ENCODE measurements at places on chromosomes 11 and 22.

- DNase-seq, result no peak
These were observed 22.2 kb upstream of the MALAT1 start for GRCh38 chr11:65476632-65477148.

DNA sequence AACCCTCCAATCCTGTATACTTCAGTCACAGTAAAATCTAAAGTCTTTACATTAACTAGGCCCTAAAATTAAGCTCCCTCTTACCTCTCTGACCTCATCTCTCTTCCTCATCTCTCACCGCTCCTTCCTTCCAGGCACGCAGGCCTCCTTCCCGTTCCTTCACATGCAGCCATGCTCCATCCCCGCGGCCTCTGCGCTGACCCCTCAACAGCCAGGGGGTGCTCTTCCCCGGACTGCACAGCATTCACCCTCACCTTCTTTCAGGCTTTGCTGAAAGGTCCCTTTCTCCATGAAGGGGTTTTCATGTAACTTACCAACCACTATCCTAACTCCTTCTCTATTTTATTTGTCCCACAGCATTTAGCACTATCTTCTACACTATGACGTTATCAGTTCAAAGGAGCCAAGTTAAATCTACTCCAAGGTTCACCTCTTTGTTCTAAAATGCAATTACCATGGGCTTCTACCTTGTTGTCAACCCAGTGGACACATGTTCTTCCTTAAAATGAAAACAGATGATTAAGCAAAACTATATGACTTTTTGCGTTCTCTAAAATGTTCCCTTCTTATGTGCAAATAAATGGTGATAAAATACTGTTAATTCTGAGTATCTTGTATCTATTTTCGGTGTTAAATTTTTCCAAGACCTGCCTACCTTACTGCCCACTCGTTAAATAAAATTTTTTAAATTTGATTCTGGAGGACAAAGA is 57.8 kb upstream of the APOA1 start:
- DNase-seq, result no peak

GRCh38 chr11:11774928-11775327 is 66.8 kb upstream of the USP47 start:
- no peak for DNase-seq

DNA sequence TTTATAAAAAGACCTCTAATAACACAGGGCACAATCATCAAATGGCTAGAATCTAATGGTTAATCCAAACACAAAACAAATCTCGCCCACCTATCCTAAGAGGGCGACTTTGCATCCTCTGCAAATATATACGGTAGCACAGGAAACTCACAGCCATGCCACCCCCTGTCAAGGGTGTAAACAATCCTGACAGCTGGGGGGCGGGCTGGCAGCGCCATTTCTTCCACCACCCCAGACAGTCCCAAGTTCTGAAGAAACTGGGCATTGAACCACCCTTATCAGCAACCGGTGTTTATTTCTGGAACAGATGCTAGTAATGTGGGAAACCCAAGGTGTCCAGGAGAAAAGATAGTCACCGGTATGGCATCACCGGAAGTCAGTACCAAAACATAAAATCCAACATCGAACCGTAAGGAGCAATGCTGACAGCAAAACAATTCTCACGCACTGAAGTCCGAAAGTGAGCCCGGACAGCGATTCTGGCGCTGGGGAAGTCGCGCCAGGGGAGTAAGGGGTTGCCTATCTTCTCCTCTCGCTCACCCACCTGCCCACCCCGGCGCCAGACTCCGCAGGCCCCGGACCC is 825 bp downstream of the FBXO3 start:
- no peak for DNase-seq

DNA sequence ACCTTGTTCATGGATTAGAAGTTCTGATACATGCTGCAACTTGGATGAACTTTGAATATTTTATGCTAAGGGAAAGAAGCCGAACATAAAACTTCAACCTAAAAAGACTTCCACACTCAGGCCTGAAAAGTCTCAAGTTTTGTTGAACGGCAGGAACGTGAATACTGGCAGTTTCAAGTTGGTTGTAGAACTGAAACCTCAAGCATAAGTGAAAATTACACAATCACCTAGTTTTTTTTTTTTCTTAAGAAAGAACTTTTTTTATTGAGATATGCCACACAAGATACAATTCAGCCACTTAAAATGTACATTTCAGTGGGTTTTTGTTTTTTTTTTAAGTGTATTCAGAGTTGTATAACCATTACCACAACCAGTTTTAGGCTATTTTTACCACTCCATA is 50.8 kb upstream of the ADORA2A start:
- no peak for DNase-seq

DNA sequence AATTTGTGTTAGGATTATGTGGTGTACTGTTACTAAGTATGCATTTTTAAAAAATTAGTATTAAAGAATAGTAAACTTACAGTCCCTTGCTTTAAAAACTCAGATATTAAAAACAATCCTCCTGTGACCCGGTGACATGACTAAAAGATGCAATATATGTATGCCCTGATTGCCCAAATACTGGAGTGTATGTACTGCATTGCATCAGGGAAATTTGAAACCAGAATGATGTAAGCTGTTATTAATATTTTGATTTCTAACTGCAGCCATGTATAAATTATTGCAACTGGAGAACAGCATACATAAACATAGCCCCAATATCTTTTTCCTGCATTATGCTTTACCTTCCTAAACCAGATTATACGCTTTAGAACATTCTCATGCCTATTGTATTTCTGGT is 3.7 kb upstream of the HSPA8 start:
- no peak for DNase-seq

- DNase-seq, result no peak
These were observed 234.0 kb downstream of the MIAT start for GRCh38 chr22:26891429-26891828.

DNA sequence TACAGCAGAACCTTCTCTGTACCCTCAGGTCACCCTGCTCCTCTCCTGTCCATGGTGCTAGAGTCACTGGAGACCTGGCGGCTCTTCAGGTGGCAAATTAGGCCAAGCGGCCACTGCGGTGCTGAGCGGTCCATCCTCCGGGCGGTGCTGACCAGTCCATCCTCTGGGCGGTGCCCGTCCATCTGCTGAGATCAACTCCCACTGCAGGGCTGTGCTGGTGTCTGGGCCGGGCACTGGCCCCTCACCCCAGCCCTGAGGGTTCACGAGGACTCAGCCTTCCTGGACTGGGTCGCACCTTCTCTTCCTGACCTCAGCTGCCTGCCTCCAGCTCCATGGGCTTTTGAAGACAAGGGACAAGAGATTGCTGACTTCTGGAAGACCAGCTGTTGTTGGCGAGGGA is 782.9 kb downstream of the BRD1 start:
- no peak for DNase-seq

GRCh38 chr11:92501066-92501739 is 276.6 kb downstream of the FAT3 start:
- no peak for DNase-seq

DNA sequence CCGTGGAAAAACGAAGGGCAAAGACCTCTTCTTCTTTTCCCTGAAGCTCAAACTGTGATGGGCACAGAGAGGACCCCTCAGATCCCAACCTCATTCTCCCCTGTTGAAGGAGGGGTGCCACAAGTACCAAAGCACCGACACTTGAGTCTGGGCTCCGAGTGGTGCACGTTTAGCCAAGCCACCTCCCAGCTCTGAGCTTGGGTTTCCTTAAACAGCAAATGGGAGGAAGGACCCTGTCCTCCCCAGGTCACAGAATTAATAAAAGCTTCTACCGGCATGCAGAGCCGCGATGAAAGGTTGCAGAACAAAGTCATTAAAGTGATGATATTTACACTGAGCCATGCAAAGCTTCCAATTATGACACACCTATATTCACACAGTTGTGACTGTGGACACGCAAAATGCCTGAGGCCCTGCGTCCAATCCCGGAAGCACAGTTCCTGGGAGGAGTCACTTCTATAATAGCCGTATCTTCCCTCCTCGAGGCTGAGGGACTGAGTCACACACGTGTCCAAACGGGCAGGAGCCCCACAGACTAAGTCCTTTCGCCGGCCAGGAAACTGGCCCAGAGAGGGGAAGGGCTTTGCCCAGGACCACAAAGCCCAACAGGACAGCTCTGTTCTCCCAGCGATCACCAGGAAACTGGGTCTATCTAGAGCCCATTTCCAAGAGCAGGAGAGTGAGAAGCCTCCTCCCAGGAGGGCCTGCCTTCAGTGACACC is 922 bp upstream of the CSNK1E start:
- DNase-seq, result no peak

GRCh38 chr11:25602959-25603358 is 729.0 kb upstream of the ANO3 start:
- DNase-seq, result no peak

DNA sequence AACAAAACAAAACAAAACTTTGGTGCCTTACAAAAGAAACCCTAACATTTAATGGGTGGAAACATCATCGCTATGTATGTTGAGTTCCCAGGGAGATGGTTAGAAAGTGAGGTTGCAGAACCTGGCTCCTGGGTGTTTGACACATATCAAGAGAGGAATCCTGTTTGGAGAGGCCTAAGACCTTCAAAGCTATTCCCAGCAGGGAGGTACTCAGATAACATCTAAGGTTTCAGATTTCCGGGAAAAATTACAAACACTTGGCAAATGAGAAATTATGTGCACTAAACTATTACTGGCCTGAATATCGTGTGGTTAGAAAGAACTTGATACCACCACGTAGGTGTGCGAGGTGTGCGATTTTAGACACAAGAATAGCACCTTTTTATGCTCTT is 18.5 kb downstream of the TRIM5 start:
- DNase-seq, result no peak

- no peak for DNase-seq
These were observed 12.1 kb downstream of the LRFN4 start for GRCh38 chr11:66868726-66869566.

DNA sequence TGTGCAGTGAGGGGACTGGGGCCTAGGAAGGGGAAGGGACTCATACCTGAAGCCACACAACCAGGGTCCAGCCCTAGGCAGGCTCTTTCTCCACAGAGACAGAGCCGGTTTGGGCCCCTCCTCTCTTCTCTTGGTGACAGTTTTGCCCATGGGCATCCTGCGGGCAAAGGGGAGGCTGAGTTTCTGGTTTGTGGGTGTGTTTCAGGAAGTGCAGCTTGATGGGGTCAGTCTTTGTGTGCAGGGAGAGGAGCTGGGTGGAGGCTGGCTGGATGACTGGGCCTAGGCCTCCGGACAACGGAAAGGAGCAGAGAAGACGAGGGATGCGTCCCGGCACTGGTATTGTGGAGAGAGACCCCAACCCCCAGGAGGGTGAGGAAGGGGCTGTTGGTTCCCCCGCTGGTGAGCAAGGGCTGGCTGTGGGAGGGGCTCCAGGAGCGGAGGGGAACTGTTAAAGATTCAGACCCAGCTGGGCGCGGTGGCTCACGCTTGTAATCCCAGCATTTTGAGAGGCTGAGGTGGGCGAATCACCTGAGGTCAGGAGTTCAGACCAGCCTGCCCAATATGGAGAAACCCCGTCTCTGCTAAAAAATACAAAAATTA is 23.4 kb upstream of the CELSR1 start:
- no peak for DNase-seq

- DNase-seq, result no peak
These were observed 69.1 kb downstream of the SMCO4 start for GRCh38 chr11:93474123-93474522.

DNA sequence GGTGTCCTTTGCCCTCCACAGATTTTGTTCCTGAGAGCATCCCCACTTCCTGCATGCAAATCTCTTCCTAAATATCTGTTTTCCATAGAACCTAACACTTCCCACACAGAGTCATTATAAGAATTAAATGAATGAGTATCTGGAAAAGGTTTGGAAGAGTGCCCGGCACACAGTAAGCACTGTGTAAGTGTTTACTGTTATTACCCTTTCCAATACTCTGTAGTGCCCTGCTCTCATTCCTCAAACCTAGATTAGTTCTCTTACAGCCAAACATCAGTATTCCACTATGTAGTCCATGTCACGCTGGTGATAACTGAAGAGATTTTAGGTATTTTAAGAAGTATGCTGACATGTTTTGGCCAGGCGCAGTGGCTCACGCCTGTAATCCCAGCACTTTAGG is 57.3 kb upstream of the PHF21A start:
- no peak for DNase-seq

DNA sequence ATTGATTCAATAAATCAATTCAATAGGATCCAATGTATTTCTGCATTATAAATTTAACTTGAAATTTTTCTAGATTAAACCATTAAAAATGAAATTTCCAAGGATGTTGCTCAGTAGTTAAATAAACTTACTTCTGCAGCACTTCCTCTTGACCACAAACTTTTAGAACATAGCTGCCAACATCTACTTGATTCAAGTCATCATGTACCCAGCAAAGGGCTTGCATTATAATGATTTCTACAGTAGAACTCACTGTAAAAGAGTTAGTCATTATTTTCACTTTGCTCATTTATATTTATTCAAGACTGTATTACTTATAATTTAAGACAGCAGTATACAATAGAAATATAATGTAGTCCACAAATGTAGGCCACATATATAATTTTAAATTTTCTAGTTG is 59.2 kb downstream of the PIK3C2A start:
- DNase-seq, result no peak

DNA sequence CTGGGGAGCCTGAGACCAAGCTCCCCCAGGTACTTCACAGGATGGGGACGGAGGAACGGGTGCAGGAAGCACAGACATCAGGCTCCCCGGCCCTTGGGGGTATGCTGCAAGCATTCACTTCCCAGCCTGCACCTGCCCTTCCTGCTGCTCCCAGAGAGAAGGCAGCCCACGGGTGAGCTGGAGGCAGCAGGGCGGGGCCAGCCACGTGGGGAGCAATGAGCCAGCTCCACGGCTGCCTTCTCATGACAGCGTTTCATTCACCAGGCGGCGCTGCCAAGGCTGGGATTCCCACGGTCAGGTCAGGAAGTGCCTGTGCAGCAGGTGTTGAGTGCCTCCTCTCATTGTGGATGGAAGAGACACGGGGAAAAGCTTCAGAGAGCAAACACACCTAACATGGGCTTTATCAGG is 14.5 kb upstream of the PHLDA2 start:
- no peak for DNase-seq

DNA sequence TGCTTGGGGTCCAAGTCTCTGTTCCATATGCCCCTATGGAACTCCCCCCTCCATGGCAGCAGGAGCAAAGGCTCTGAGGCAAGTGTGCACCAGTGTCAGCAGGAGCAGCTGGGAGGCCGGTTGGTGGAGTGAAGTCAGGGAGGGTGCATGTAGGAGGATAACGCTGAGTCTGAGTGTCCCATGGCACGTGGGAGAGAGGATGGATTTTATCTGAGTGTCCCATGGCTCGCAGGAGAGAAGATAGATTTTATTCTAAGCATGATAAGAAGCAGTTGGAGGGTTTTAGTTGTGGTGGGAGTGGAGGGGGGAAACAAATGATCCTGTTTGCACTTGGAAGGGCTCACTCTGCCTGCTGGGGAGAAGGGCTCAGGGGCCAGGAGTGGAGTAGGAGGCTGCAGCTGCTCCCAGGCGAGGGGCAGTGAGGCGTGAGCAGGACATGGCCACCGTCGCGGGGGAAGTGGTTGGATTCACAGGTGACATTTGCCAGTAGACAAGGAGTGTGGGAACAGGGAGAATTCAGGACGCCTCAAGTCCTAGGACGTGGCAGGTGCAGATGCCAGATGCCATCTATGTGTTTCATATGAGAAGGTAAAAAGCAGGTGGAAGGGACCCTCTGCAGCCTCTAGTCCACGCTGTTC is 33.6 kb upstream of the PARVG start:
- no peak for DNase-seq
